ENCODE measurements at places on chromosomes 6 and 20. TPM values are rescaled to one million over a fixed set of nuclear protein-coding genes. Genes with fewer than 3 reads are reported as not detected.

Gene NR2E1
- total RNA-seq: not detected

Gene CRISP3
- total RNA-seq: not detected

Gene MAS1L
- total RNA-seq: not detected

Gene SMOC2
- under 0.01 TPM for total RNA-seq

- DNase-seq: peak; percentile 87
Measured at GRCh38 chr6:47188588-47189021, 121.1 kb downstream of the TNFRSF21 start.

- DNase-seq: no peak
Measured at GRCh38 chr6:12403947-12404647, 113.9 kb downstream of the EDN1 start.

- DNase-seq: no peak
Measured at GRCh38 chr20:7500231-7500663, 440.0 kb downstream of the HAO1 start.

DNA sequence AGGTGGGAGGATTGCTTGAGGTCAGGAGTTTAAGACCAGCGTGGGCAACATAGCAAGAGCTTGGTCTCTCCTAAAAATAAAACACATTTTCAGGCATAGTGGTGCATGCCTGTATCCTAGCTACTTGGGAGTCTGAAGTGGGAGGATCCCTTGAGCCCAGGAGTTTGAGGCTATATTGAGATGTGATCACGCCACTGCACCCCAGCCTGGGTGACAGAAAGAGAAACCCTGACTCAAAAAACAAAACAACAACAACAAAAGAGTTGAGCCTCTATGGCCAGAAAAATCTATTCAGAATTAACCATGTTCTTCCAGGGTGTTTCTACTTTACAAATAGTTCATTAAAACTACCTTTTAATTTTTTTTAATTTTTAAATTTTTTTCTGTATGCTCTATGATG is 60.6 kb downstream of the TIAM2 start:
- no peak for DNase-seq

- peak; percentile 75 for DNase-seq
Measured at GRCh38 chr6:158042245-158042798, 60.7 kb downstream of the SYNJ2 start.
